OCI-M1 (cell line): ENCODE measurements at places on chromosomes 7 and 10.

DNA sequence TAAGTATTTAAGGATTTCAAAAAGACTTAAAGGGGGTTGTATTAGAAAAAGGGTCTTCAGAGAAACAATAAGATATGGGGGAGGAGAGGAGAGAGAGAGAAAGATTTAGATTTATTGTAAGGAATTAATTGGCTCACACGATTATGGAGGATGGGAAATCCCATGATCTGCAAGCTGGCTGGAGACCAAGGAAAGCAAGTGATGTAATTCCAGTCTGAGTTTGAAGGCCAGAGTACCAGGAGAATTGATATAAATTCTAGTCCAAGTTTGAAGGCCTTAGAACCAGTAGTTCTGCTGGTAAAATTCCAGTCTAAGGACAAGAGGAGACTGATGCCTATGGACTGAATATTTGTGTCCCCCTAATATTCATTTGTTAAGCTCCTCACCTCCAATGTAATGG lies 20.6 kb upstream of the SLC13A1 start:
- DNase-seq = no peak

- DNase-seq = peak; percentile 2
Measured at GRCh38 chr7:127366680-127367079, 25.8 kb downstream of the ZNF800 start.

- no peak for DNase-seq
Measured at GRCh38 chr10:50651808-50652207, 28.1 kb upstream of the SGMS1 start.

GRCh38 chr10:35219891-35220890 lies 93.5 kb downstream of the CREM start:
- DNase-seq = no peak

DNA sequence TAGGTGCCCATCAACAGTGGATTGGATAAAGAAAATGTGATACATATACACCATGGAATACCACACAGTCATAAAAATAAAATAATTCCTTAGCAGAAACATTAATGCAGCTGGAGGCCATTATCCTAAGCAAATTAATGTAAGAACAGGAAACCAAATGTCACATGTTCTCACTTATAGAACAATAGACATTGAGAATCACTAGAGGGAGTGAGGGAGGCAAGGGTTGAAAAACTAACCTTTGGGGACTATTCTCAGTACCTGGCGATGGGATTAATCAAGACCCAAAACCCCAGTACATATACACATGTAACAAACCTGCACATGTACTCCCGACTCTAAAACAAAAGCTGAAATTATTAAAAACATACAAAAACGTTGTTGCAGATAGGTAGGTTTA lies 222.6 kb downstream of the SEMA3E start:
- no peak for DNase-seq

DNA sequence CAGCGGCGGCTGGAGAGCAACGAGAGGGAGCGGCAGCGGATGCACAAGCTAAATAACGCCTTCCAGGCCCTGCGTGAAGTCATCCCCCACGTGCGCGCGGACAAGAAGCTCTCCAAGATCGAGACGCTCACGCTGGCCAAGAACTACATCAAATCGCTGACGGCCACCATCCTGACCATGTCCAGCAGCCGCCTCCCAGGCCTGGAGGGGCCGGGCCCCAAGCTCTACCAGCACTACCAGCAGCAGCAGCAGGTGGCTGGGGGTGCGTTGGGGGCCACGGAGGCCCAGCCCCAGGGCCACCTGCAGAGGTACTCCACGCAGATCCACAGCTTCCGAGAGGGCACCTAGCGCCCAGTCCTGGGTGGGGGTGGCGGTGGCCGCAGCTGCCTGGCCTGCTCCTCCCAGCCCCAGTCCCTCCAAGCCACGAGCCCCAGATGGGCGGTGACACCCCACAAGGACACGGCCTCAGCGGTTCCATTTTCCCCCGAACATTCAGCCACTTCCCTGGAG lies 1.3 kb downstream of the BHLHA15 start:
- no peak for DNase-seq

- peak; percentile 78 for DNase-seq
Measured at GRCh38 chr10:74738985-74739567, 87.3 kb upstream of the KAT6B start.

DNA sequence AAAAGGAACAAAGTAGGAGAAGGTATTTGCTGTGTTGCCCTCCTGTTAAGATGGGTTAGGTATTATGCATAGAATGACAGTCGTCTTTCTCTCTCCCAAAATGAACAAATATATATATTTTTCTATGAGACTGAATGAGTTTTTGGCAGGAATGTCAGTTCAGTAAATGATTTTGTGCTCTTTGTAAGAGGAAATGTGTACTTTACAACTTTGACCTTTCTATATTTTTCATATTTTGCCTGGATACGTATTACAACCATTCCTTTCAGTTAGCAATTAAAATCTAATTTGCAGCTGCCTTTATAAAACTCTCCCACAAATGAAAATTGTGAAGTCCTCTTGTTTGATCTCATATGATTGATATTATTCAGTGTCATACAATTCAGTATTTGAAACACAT lies 336.6 kb upstream of the MEOX2 start:
- DNase-seq = no peak

DNA sequence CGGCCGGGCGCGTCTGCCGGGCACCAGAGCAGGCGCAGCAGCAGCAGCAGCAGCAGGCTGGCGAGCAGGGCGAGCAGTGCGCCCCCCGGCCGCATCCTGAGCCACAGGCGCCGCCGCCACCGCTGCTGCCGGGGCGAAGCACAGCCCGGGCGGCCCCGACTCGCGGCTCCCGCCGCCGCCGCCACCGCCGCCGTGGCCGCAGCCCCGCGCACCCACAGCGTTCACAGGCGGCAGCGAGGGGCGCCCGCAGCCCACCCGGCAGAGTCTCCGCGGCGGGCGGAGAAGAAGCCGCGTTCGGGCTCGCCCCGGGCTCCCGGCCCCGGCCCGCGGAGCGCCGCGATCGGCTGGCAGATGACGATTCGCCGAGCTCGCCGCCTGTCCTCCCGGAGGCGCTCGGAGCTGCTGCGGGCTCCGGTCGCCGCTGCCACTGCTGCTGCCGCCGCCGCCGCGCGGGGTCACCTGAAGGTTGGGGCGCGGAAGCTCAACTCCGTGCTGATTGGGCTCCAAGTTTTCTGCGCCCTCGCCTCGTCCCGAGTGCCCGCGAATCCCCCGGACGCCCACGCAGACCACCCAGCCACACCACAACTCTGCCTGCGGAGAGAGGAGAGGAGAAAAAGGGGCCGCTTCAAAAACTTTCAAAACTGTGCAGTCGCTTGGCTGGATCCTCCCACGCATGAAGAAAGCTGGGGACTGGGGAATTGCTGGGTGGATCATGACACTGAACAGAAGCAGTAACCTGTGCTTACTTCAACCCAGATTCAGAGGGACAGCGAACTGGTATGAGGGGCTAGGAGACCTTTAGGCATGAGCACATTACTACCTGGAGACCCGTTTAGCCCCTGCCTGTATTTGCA lies at the start of gene ST8SIA6:
Gene ST8SIA6, minus strand, starts transcription at position 435 of the 854 bp plus-strand sequence. Its CDS starts 340 bp downstream, at position 95.
- peak; percentile 85 for DNase-seq

DNA sequence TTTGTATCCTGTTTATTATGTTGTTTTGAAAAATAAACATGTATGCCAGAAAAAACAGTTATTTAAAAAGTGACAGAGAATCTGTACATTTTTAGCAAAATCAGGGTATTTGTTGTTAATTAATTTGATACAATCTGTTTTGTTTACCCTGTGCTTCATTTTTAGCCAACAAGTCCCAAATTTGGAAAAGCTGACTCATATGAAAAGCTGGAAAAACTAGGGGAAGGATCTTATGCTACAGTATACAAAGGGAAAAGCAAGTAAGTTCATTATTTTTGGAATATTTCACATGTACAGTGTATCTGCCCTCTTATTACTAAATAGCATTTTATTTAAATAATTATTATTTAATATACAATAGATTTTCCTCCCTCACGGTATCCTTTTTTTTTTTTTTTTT lies 151.4 kb downstream of the CDK14 start:
- DNase-seq = no peak

DNA sequence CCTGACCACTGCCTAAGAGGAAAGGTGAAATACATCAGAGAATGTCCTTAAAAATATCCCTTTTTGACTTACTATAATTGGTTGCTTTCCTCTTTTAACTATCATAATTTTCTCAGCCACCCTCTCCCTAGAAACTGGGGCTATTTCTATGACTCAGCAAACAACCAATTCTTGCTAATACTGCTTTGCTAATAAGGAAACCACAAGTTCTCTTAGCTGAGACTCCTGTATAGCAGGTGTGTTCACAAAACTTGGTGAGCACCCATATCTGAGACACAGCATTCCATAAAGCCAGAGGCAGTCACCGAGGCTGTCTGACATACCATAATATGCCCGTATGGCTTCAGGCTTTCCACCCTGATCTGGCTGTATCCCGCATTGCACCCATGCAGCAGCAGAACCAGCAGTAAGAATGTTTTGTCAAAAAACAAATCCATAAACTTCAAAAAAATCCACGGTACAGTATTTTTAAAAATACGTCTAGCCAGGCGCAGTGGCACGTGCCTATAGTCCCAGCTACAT lies 191.7 kb upstream of the C7orf33 start:
- DNase-seq = no peak
